Activated gamma-delta T cell (primary cell): ENCODE measurements at places on chromosomes 11 and 22.

- no peak for DNase-seq
Observed at GRCh38 chr11:44300844-44301563, 8.9 kb downstream of the ALX4 start.

GRCh38 chr11:64352995-64353714 lies 5.8 kb upstream of the RPS6KA4 start:
- no peak for DNase-seq

GRCh38 chr11:19577976-19578619 lies 134.5 kb upstream of the NAV2 start:
- no peak for DNase-seq

DNA sequence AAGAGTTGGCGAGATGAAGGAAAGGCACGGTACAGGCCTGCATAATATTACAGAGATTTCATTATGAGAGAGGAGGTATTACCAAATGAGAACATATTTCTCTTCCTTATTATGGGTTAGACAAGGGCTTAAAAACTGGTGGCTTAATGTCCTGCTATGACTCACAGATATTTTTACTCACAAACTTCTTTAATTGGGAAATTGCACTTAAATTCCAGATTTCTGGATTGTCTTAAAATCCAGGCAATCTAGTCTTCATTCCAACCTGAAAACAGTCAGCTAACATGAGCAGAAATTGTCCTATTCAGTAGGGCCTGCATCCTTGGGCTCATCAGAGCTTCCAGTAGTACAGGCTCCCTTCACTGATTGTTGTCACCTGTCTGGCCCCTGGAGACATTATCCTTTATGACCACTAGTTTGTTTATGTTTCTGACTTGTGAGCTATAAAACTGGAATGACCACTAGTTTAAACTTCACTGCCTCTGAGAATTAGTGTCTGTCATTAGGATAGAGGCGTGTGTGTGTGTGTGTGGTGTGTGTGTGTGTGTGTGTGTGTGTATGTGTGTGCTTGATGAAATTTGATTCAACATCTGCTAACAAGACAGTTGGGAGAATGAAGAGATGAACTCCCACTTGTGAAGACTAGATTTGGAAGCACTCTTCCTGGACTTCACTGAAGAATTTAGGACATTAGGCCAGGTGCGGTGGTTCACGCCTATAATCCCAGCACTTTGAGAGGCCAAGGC lies 25.1 kb downstream of the DBX1 start:
- DNase-seq: no peak

GRCh38 chr11:57338142-57338541 lies at the start of gene P2RX3:
Gene P2RX3, plus strand, starts transcription at chr11:57338352. Its CDS starts 199 bp downstream, at chr11:57338551.
- no peak for DNase-seq

GRCh38 chr22:43099095-43099494 lies 9.9 kb upstream of the TTLL1 start:
- no peak for DNase-seq

DNA sequence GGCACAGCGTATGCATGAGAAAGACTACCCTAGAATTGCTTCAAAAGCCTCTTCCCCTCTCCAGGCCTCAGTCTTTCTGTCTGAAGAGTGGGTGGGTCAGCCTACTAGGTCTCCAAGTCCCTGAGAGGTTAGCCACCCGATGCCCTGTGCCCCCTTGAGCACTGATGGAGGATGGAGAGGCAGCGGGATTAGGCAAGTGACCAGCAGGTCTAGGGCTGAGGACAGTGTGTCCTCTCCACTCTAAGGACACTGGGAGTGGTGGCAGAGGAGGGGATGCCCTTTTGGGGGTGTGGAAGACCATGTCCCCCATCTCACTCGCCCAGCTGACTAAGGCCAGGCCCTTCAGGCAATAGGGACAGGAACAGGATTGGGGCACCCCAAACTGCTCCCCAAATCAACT lies 72.2 kb upstream of the WNT11 start:
- no peak for DNase-seq

DNA sequence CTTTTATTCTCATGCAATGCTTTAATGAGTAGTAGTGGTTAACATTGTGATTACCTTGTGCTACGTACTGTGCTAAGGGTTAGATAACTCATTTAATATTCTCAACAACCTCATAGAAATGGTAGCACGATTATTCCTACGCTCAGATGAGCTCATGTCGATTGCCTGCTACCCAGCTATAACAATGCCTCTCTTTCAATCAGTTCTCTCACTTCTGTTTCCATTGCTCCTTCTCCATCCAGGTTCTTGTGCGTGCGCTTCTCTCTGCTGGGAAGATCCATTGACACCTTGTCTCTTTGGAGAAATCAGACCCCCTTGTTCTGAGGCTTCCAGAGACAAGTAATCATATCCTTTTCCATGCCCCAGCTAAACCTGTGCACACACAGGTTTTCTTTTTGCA lies 120.8 kb downstream of the NECTIN1 start:
- no peak for DNase-seq

DNA sequence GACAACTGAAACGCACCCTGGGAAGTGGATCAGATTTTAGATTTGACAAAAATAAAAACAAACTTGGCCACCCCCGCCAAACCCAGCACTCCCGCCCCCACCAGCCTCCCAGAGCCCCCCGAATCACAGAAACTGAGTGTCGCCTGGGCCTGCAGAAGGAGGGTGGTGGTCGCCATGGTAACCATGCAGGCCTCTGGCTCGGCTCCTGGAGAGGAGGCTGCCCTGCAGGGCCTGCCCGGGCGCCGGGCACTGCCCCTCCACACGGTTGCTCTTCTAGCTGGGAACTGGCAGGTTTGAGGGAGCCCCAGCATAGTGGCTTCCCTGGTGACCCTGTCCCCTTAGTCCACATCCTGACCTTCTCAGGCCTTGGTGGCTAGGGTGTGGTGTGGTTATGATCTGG lies 19.3 kb downstream of the CACNA1I start:
- DNase-seq: no peak

- no peak for DNase-seq
Observed at GRCh38 chr11:81970886-81971285, 762.8 kb downstream of the FAM181B start.

DNA sequence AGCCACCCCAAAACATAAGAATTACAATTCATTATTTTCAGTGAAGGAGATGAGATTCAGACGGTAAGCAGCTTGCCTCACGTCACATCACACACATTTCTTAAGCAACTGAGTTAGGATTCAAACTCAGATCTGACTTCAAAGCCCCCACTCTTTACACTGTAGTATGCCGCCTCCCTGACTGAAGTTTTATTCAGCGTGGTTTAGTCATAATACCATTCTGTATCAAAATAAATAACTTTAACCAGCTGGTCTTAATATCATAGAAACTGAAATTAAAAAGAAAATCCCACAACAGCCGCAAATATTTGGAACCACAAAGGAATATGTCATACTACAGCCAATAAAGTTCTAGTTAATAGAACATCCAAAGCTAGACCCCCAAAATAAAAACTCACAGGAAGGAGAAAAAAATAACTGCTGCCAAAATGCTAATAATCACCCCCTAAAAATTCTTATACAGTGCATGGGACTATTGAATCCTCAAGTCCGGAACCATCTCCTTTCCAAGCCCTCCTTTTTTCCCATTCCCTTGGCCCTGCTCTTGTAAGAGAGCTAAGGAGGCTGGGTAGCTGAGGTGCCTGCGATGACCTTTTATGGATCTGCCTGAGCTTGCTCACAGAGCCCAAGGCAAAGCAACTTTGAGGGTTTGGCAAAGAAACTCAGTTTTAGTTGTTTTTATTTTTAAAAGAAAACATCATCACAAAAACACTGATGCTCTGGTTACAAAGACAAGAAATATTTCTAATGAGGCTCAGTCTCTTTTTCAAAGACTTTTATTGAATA lies 334.5 kb downstream of the TTC28 start:
- DNase-seq: no peak

- no peak for DNase-seq
Observed at GRCh38 chr11:65084598-65085375, 765 bp downstream of the ZFPL1 start.

GRCh38 chr11:46855167-46855566 lies 9.1 kb upstream of the CKAP5 start:
- no peak for DNase-seq
